ENCODE measurements at places on chromosomes 3 and 15. TPM values are rescaled to one million over a fixed set of nuclear protein-coding genes. Genes with fewer than 3 reads are reported as not detected.

Gene HGD
- total RNA-seq, result 2.2 TPM

Gene TIGIT
- 0.67 TPM for total RNA-seq

Gene PRR20G
- not detected for total RNA-seq

Gene MUC20
- 20.7 TPM for total RNA-seq

Gene AAGAB
- total RNA-seq, result 26.5 TPM

Gene WDR76
- total RNA-seq, result 6.2 TPM

Data from lung (tissue), 17 donors.